ENCODE measurements at places on chromosomes 4 and X.

DNA sequence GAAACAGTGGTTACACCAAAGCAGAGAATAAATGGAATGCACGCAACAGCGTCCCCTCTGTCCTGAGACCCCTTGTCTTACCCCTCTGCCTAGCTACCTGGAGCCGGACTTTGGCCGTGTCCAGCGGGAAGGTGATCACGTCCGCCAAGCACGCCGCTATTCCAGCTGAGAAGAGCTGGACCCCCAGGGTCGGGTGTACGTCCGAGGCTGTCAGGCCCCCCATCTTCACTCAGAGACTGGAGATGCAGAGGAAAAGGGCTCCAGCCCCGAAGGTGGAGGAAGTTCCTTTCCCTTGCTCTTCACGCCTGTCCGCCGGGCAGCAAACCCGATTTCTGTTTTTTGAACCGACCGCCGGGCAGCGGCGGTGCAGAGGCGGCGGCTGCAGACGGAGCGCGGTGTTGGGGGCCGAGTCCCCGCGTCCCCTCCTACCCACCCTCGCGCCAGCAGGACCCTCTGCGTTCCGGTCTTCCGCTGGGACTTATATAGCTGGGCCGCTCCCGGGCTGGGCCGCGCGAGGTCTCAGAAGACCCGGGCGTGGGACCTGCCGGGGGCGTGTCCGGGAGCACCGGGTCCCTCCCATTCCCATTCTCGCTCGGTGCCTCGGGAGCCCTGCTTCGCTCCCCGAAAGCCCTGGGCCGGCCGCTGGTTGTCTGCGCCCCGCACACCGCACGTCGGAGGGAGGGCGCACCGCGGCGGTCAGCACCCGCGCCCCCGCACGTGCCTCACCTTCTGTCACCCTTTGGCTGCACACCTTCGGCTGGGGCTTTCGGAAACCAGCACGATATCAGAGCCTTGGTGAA is at the start of gene UCP1:
TSS of gene UCP1 (minus strand) at position 455 of the 800 bp plus-strand sequence. CDS start at position 223, 232 bp downstream.
- H3K4me3 ChIP-seq = peak within 1 kb of the TSS; percentile 17
- peaks cover 19% of the 10 kb centered on the region for H3K4me1 ChIP-seq
- DNase-seq = peak; percentile 7
- H3K27me3 ChIP-seq = peaks cover 76% of the 10 kb centered on the region

GRCh38 chr4:75069493-75070074 is 136.7 kb downstream of the PARM1 start:
- no peaks in the 10 kb centered on the region for H3K36me3 ChIP-seq
- no peak for DNase-seq
- H3K27me3 ChIP-seq = no peaks in the 10 kb centered on the region
- H3K27ac ChIP-seq = no peak overlapping the region
- H3K4me1 ChIP-seq = no peaks in the 10 kb centered on the region

GRCh38 chrX:54306379-54306778 is 51.5 kb downstream of the WNK3 start:
- no peaks in the 10 kb centered on the region for H3K27me3 ChIP-seq
- no peaks in the 10 kb centered on the region for H3K4me1 ChIP-seq
- H3K36me3 ChIP-seq = no peaks in the 10 kb centered on the region

- no peaks in the 10 kb centered on the region for H3K4me1 ChIP-seq
- DNase-seq = peak; percentile 26
- no peaks in the 10 kb centered on the region for H3K27me3 ChIP-seq
- H3K36me3 ChIP-seq = no peaks in the 10 kb centered on the region
- no peak overlapping the region for H3K27ac ChIP-seq
Measured at GRCh38 chrX:132612821-132613564, 124.2 kb upstream of the MBNL3 start.

DNA sequence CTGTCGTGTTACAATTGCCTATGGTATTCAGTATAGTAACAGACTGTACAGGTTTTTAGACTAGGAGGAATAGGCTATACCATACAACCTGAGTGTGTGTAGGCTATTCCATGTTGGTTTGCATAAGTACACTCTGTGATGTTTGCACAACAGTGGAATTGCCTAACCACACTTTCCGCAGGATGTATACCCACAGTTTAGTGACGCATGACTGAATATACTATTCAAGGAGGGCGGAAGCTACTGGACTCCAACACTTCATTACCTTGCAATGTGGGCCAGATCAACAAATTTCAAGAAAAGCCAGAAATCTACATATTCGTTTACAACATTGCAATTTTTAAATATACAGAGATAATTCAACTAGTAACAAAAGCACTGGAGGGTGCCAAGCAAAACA is 317.2 kb downstream of the PDGFC start:
- DNase-seq = no peak
- no peaks in the 10 kb centered on the region for H3K36me3 ChIP-seq
- H3K27ac ChIP-seq = no peak overlapping the region

GRCh38 chr4:48904541-48905142 is 1.9 kb downstream of the OCIAD2 start:
- peaks cover 42% of the 10 kb centered on the region for H3K36me3 ChIP-seq
- H3K4me1 ChIP-seq = peaks cover 40% of the 10 kb centered on the region
- peak overlapping the region; percentile 74 for H3K4me3 ChIP-seq
- H3K27ac ChIP-seq = no peak overlapping the region

- no peaks in the 10 kb centered on the region for H3K4me1 ChIP-seq
- no peaks in the 10 kb centered on the region for H3K27me3 ChIP-seq
- peaks cover 53% of the 10 kb centered on the region for H3K36me3 ChIP-seq
Measured at GRCh38 chrX:1420371-1420770, 28.5 kb upstream of the SLC25A6 start.

DNA sequence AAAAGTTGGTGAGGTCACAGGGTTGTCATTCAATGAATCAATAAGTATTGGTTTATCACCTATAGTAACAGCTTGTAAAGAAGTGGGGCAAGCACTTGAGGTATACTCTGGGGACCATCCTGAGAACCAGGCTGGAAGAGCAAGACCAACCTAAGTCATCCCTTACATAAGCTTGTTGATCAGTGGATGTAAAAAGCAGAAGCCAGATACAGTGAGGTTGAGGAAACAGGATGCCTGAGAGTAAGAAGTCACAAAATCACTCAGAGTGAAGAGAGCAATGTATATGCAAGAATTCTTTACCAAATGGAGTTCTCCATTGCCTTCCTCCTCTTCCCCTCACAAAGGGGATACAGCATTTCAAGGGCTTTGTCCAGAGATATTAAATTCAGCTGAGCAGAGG is 76.3 kb upstream of the PACRGL start:
- no peaks in the 10 kb centered on the region for H3K36me3 ChIP-seq
- H3K27me3 ChIP-seq = no peaks in the 10 kb centered on the region
- no peak overlapping the region for H3K4me3 ChIP-seq
